SK-N-SH treated with all-trans-retinoic acid at 6 μM for 48 hours (cell line): ENCODE measurements at places on chromosomes 13 and 19.
A peak's percentile ranks its signal among the peaks of the same experiment; 100 is the strongest.

GRCh38 chr19:8302357-8302691, 5.8 kb downstream of the CD320 start:
- no peak for ATAC-seq

- ATAC-seq: no peak; the same call in 2 of the 3 replicates
These were observed 4.8 kb downstream of the FCHO1 start for GRCh38 chr19:17755977-17756670.

DNA sequence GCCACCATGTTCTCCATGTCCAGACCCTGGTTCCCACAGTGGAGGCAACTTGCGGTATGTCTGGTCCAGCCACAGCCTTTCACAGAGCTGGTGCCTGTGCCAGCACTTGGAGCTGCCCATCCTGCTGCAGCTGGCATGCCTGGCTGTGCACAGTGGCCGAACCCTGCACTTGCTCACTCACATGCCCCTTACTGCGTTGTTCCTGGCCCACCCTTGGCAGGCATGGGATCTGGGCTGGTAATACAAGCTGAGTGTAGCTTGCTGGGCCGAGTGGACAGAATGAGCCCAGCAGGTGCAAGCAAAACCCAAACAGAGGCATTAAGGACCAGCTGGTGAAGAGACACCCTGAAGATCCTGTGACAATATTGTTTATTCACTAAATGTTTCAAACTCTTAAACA, 583.9 kb upstream of the SLITRK6 start:
- ATAC-seq: no peak

GRCh38 chr13:99489028-99489427, 12.2 kb upstream of the TM9SF2 start:
- ATAC-seq: no peak

DNA sequence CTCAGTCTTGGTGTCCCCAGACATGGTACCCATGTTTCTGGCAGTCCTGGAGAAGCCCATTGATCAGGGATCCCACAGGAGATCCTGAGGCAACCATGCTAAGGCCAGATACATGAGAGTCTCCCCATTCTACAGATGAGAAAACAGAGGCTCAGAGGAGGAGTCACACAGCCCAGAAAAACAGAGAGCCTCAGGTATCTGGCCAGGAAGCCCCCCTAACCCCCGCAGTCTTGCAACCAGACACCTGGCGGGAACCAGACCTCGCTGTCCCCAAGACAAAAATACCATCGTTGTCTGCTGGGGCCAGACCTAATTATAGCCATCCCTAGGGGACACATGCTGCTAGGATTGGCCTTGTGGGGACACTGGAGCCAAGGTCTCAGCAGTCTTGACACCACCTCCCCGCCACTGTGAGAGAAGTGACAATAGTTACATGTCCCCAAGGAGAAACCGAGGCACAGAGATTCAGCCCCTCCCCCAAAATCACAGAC, 1.6 kb upstream of the PDE4C start:
- no peak for ATAC-seq

DNA sequence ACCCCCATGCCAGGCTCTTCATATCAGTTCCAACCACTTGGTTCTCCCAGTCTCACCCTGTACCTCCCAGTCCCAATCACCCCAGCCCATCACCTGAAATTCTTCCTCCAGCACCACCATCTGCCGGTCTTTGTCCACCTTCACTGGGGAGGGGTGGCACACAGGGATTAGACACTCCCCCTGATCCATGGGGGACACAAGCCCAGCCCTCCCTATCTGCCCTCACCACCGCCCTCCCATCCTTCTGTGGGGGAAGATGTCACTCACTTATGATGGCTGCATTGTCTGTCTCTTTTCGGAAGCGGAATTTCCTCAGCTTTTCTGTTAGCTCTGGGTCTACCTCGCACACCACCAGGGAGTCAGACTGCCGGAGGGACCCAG, 685 bp downstream of the GMFG start:
- ATAC-seq: no peak

DNA sequence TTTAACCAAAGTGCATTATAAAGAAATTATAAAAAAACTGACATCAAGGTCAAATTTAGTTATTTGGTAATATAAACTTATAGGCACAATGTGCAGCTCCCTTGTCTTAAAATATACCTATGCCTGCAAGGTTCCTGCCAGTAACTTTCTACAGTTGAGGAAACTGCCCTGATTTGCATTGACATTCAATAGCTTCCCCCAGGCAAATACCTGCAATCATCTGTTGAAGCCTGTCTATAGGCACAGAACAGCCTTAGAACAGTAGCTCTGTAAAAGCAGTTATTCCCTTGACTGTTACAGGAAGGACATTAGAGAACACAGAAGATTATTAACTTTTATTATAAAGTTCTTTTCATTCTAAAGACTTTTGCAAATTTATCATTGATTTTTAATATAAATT, 1239.5 kb downstream of the PCDH9 start:
- no peak for ATAC-seq

- peak; percentile 15 for ATAC-seq
These were observed 1.6 kb downstream of the BRSK1 start for GRCh38 chr19:55285229-55285890.

DNA sequence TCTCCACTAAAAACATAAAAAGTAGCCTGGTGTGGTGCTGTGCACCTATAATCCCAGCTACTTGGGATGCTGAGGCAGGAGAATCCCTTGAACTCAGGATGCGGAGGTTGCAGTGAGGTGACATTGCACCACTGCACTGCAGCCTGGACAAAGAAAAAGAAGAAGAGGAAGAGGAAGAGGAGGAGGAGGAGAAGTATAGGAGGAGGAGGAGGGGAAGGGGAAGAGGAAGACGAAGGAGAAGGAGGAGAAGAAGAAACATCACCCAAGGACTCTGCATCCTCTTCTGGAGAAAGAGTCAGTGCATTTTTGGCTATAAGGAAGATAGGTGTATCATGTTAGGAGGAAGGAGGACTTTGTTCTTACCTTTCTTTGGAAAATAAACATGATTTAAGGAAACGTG, 13.0 kb upstream of the FPR3 start:
- ATAC-seq: no peak

DNA sequence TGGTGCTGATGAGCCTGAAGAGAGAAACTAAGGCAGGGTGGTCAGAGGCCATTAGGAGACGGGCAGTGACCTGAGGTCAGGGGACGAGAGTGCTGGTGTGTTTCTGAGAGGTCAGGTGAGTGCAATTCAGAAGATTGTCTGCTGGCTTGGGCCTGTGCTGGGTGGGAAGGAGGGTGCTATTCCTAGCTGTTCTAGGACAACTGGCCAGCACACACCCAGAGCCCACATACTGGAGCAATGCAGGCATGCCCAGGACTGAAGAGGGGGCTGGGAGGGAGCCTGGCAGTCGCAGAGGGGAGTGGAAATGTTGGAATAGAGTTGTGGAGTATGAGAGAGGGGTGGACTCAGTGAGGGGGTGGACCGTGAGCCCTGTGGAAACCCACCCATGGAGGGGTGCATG, 16.5 kb downstream of the ARHGEF7 start:
- no peak for ATAC-seq

DNA sequence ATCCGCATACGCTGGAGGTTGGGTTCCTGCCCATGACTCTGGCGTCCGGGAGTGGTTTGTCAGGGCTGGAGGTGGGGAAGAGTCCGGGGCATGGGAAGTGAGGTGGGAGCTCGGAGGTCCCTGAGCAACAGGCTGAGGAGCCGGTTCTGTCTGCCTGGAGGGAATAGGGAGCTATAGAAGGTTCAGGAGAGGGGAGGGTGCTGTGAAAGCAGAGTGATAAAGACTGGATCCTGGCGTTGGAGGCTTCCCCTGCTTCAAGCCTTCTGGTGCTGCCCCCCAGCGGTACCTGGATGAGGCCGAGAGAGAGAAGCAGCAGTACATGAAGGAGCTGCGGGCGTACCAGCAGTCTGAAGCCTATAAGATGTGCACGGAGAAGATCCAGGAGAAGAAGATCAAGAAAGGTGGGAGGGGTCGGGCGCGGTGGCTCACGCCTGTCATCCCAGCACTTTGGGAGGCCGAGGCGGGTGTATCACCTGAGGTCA, 2.6 kb downstream of the HMG20B start:
- ATAC-seq: no peak

- ATAC-seq: peak; percentile 68
These were observed 16.2 kb upstream of the PRODH2 start for GRCh38 chr19:35828692-35829301.

- ATAC-seq: peak; percentile 15; the same call in 1 of the 3 replicates
These were observed 18.4 kb downstream of the LRCH1 start for GRCh38 chr13:46571189-46571908.

GRCh38 chr13:50531917-50532899, 311.3 kb downstream of the DLEU7 start:
- peak; percentile 63; the same call in 2 of the 3 replicates for ATAC-seq

GRCh38 chr19:13507053-13507611, 853 bp upstream of the CACNA1A start:
- no peak for ATAC-seq

- peak; percentile 31; the same call in 1 of the 3 replicates for ATAC-seq
These were observed 31.2 kb downstream of the RCBTB2 start for GRCh38 chr13:48501705-48502104.

GRCh38 chr13:43339805-43340550, 316.6 kb downstream of the DNAJC15 start:
- no peak for ATAC-seq

DNA sequence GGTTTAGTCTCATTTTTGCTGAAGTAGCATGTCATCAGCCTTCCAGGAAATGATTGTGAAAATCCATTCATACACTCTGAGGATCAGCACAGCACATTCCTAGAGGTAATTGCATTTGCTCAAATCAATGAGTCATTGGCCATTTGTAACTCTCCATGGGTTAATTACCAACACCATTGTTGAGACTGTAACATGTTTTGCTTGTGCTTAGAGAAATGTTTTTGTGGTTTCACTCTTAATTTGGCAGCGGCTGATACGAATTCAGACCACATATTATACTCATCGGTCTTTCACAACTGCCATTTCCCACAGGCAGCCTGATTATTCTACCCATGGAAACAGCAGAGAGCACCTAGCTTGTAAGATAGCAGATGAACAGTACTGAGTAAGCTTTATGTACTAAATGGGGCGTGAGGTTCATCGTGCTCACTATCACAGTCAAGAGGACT, 110.3 kb downstream of the NHLRC3 start:
- no peak for ATAC-seq

- no peak for ATAC-seq
These were observed 294.2 kb downstream of the TEX29 start for GRCh38 chr13:111614613-111615012.

- no peak for ATAC-seq
These were observed 2.0 kb downstream of the DOCK9 start for GRCh38 chr13:98975822-98976261.

DNA sequence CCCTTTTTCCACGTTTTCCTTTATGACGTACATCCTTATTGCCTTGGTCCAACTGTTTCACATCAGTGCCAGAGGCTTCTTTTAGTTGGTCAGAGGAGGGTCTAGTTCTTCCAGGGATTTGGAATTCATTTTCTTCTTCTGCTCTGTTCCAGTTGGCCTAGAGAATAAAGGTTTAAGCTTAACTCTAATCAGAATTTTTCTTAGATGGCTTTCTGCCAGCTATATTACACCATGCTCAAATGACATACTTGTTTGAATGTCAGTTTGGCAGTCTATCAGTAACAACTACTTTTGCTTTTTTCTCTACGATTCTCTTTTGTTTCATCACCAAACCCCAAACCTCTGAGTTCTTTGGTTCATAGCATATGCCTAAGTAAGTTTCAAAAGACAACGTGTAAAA, 16.8 kb downstream of the SPART start:
- ATAC-seq: no peak

GRCh38 chr13:52849291-52850071, 1.0 kb upstream of the PCDH8 start:
- no peak for ATAC-seq

- ATAC-seq: no peak
These were observed 8.6 kb downstream of the AKAP11 start for GRCh38 chr13:42280537-42280936.

GRCh38 chr13:41293272-41293671, 17.8 kb upstream of the NAA16 start:
- ATAC-seq: no peak

- ATAC-seq: no peak
These were observed 35.2 kb upstream of the SLC7A10 start for GRCh38 chr19:33260628-33261418.

GRCh38 chr19:14114854-14115253, 2.7 kb downstream of the PRKACA start:
- ATAC-seq: no peak

DNA sequence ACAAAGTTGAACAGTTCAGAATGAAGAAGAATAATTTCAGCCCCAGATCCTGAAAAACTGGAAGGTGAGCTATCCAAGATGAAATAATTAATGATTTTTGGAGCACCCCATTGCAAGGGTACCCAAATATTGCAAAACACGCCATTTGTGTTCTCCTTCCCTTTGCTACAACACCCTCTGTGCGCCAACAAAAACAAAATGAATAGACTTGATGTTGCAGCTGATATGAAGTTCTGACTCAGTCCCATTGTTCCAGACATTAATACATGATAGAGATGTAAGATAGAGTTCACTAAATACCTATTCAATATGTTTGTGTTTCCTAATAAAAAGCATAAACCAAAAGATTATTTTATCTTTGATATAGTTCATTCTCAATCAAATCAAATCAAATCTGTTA, 287.5 kb upstream of the SOX21 start:
- no peak for ATAC-seq

DNA sequence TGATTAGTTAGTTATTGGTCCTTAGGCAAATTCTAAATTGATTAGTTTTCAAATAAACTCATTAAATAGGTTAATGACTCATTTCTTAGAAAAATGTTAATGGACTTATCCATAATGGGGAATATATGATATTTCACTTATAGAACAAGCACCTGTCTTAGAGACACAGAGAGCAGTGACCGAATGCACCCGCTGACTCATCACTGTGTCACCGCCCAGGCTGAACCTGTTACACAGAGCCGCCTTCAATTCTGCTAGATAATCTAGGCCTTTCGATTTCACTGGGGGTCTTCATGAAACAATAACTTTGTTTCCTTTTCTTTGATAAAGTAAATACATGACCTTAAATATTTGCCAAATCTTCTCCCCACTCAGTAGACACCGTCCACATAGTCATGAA, 13.1 kb downstream of the IRS2 start:
- ATAC-seq: 0 out of 3 replicates have a peak, but pooled peaks have one; percentile 15

- no peak for ATAC-seq
These were observed 223.9 kb upstream of the RXFP2 start for GRCh38 chr13:31515427-31515826.

DNA sequence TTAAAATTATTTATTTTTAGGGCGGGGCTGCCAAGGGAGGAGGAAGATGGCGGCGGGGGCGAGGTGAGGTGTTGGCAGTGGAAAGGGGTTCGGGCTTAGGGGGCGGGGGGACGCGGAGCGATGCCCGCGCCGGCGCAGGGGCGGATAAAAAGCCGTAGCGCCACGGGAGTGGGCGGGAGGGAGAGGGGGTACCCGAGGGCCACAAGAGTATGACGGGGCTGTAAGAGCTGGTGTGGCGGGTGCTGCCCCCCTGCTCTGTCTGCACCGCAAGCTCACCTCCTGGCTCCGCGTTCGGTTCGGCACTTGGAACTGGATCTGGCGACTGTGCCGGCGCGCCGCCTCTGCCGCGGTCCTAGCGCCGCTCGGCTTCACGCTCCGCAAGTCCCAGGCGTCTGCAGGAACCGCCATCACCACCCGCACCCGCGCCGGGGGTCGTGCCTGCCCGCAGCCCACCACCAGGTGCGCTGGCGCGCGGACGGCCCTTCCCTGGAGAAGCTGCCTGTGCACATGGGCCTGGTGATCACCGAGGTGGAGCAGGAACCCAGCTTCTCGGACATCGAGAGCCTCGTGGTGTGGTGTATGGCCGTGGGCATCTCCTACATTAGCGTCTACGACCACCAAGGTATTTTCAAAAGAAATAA, 265.2 kb upstream of the SGCG start:
- peak; percentile 95 for ATAC-seq
